ENCODE measurements at places on chromosomes 2 and 18. TPM values are rescaled to one million over a fixed set of nuclear protein-coding genes. Genes with fewer than 3 reads are reported as not detected.

The STK11IP gene
- 14.6 TPM for total RNA-seq

The NXPH2 gene
- total RNA-seq = not detected

The LDLRAD4 gene
- total RNA-seq = 34.8 TPM

The CRYGC gene
- not detected for total RNA-seq

The CLEC4F gene
- total RNA-seq = not detected

GRCh38 chr2:17076533-17076932 lies 410.9 kb upstream of the CYRIA start:
- no peaks in the 10 kb centered on the region for H3K36me3 ChIP-seq
- no peak for DNase-seq
- H3K27ac ChIP-seq = no peak overlapping the region
- no peak overlapping the region for H3K4me3 ChIP-seq
- no peaks in the 10 kb centered on the region for H3K4me1 ChIP-seq

DNA sequence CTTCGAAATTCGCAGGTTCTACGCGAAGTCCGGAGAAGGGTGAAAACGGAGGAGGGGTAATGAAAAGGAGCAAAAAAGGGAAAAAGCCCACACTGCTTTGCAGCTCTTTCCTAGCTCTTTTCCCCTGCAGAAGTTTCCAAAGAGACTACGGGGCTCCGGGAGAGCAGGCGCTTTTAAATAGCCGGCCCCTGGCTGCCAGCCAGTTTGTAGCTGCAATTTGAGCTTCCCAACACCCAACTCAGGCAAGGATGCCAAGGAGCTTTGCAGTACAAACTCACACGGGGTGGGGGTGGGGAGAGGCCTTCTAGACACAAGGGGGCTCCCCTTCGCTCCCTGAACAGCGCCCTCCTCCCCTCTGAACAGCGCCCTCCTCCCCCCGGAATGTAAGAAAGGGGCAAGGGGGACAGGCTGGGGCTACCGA lies at the start of gene IGFBP5:
TSS of gene IGFBP5 (minus strand) at position 149 of the 421 bp plus-strand sequence. CDS start 774 bp downstream, outside the sequence.
- no peaks in the 10 kb centered on the region for H3K27me3 ChIP-seq
- peak within 1 kb of the TSS; percentile 86 for H3K27ac ChIP-seq
- H3K4me1 ChIP-seq = peaks cover 51% of the 10 kb centered on the region
- peak; percentile 97 for DNase-seq

DNA sequence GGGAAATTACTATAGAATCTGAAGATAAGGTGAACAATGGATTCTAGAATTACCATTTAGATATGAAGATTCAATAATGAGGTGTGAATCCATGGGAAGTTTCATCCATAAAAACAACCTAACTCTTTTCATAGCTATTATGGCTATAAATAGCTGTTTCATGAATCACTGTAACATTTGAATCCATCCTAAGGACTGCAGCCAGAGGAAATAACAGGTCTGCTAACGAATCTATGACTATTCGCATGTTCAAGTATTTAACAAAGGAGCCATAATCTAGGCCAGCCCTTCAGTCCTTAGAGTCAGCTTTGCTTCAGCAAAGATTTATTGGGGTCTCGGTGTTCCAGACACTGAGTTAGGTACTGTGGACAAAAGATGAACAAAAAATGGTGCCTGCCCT lies 87.1 kb downstream of the MYOM1 start:
- no peak overlapping the region for H3K4me3 ChIP-seq
- no peak overlapping the region for H3K27ac ChIP-seq
- H3K4me1 ChIP-seq = no peaks in the 10 kb centered on the region
